ENCODE measurements at places on chromosomes 5 and 9.

- DNase-seq = no peak
Measured at GRCh38 chr9:546797-547223, 294.7 kb upstream of the DMRT1 start.

GRCh38 chr9:95808011-95808410, 67.5 kb upstream of the ERCC6L2 start:
- peak; percentile 84 for DNase-seq

DNA sequence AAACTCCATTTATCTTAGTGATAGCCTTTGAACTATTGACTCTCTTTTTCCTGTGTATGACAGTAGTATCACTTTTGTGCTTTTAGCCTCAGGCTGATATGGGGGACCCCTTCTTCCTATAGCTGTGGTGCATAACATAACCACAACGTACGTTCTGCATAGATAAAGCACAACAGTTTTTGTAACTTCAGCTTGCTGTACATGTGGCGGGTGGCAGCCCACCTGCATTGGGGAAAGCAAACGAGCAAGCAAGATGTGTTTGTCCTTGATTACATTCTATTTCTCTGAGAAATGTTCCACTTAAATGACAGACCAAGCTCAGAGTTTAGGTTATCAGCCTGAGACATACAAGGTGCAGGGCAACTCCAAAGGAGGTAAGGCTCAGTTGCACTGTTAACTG, 309.4 kb downstream of the KDM4C start:
- no peak for DNase-seq

DNA sequence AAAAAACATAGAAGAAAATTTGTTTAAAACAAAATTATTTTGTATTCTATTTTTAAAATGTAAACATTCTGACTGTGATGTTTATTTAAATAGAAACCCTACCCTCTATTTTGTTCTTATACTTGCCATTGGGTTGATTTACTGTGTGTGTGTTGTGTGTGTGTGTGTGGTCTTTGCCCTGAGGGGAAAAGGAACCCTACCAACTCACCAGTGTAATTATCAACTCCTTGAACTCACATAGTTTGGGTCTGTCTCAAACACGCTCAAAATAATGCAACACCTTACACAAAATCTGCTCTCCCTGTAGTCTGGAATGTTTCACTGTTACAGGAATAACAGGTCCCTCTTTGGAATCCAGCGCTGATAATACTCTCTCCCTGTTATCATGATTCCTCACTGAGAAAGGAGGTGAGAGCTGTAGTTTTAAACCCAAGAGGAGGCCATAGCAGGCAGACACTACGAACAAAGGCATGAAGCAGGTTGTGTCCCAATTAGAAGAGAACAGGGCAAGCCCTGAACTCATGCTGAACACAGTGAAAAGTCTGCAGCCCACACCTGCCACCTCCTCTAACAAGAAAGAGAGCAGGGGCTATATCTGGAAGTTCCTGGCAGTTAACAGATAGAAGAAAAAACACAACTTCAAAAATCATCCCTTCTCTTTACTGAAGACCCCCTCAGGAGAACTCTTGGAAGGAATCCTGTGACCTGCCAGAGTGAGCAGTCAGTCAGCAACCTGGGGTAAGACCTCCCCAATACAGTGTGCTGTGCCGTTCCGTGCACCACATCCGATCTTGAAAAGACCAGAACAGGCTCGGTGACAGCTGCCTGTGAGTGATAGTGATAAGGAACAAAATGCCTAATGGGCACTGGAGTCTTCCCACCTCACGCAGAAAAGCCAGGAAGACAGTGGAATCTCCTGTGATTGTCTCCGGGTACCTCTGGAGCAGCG, 608.1 kb upstream of the ADAMTS16 start:
- DNase-seq = no peak

DNA sequence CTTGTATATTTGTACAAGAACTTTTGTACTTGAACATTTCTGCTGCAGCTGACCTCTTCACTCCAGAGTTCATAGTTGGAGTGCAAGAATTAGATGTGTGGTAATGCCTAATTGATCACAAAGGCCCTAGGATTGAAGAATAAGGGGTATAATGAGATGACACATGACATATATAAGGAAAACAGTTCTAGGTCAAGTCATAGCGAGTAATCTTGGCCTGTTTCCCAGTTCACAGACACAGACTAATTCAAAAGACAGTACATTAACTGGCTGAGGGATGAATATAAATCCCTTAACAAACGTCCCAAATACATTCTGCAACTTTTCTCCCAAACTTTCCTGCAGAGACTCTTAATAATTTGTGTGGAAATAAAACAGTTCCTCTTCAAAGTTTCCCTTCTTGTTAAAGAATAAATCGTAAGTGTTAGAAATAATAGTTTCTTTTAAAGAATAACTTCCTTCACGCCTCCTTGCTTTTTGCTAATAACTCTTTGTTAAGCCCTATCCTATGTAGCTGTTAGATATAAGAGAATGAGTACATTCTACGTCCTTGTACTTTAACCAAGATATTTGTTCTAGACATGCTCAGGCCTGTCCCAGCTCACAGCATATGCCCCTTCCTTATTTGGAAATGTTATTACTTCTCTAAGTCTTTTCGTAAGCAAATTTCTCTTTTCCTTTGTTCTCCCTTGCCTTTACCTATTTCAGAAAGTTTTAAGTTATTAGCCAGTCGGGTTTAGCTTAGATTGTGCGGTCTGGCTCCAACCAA, 556.4 kb upstream of the CTNND2 start:
- no peak for DNase-seq

DNA sequence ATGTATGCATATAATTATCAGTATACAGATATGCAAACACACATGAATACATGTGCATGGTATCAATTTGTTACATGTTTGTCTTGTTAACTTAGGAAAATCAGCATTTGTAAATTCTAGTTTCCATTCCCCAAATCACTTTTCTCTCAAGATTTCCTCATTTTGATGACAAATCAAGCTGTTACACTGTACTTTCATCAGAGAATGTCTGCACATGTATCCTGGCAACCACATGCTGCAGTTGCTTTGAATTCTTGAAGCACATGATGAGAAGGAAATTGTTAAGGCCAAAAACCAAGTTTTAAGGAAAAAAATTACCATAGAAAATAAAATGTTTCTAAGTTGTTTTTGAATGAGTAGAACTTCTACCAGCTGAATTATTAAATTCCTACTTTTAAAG, 1834.5 kb downstream of the EFNA5 start:
- DNase-seq = no peak

DNA sequence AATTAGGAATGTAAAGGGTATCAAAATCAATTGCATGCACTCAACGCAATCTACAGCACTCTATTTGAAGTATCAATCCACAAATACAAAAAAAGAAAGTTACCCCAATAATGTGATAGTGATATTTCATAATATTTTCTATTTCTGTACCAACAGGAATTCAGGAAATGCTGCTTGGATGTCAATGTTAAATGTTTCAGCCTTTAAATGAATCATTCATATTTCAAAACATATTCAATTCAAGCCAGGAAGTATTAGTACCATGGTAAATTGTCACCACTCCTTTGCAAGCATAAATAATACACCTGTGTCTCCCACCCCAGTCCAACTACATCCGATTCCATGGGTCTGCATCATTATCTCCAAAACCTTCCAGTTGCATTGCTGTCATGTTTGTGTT, 1185.5 kb upstream of the CDH18 start:
- no peak for DNase-seq

DNA sequence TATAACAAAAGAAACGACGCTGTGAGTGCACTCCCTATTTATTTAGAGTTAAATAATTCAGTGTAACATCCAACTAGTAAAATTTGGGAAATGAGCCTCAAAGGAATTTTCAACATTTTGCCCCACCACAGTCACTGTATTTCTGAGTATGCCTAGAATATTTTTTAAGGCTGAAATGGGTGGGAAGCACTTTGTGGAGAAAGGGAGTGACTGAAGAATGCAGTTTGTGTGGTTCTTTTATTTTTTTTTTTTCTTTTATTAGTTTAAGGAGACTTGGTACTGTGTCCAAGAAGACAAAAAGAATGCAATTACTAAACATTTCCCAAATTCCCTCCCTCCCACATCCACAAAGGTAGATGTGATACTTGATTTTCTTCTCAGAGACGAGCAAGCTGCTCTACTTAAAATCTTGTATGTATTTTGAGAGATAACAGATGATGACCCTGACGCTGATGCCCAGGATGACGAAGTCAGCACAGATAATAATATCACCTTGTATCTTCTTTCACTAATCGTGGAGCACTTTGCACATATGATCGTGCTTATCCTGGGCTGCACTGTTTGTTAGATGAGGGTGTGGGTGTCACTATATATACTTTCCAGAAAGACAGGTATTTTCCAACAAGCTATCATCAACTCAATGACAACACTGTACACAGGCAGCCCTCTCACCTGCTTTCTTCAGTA, 586.3 kb downstream of the RAB3C start:
- DNase-seq = no peak

- DNase-seq = no peak
Measured at GRCh38 chr5:138944527-138945322, 69.6 kb upstream of the LRRTM2 start.

DNA sequence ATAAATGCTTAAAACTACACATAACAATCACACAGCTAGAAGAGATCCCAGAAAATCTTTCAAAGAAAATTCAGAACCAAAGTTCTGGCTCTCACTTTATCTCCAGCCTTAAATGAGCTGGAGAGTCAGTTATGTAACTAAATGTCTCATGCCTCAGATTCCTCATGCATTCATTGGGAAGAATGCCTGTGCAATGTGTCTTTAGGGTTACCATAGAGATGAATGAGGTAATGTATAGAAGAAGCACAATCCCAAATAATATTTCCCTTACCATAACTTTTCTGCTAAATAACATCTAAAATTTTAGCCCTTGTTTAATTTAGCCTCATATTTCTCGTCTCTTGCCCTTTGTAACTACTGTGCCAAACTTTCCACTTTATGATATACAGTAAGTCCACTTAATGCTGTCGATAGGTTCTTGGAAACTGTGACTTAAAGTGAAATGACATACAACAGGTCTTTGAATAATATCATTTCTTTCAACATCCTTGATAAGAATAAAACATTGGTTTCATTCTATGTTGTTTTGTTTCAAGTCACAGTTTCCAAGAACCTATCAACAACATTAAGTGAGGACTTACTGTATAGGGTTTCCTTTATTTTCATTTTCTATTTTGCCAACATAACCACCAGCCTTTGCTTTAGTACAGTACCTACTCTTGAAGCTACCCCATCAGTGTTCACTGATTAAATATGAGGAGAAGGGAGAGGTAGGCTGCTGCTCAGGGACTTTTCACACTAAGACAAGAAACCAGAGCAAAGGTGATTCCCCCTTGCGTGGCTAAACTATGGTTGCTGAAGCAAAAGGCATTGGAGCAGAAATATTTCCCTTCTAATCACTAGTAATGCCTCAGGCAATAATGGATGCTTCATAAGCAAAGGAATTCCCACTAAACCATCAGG, 295.7 kb upstream of the PTGER4 start:
- no peak for DNase-seq

DNA sequence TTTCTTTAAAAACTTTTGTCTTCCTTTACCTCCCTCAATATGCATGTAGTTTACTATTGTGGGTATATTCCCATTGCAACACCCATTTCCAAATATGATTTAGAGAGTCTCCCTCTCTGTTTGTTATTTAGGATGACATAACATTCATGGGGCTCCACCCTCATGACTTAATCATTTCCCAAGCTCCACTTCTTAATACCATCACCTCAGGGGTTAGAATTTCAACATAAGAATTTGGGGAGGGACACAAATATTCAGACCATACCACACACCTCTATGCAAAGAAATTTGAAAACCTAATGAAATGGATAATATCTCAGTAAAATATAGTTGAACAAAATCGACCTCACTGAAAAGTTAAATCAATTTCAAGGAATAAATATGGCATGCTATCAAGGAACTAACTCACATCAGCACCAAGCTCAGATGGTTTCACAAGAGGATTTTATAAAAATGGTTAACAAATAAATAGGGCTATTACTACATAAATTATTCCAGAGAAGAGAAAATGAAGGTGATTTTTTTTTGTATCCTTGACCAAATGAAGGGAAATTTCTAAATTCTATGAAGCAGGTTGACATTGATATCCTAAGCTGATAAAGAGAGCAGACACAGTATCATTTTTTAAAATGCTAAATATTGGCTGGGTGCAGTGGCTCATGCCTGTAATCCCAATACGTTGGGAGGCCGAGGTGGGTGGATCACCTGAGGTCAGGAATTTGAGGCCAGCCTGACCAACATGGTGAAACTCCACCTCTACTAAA, 20.2 kb upstream of the UBTD2 start:
- DNase-seq = no peak

DNA sequence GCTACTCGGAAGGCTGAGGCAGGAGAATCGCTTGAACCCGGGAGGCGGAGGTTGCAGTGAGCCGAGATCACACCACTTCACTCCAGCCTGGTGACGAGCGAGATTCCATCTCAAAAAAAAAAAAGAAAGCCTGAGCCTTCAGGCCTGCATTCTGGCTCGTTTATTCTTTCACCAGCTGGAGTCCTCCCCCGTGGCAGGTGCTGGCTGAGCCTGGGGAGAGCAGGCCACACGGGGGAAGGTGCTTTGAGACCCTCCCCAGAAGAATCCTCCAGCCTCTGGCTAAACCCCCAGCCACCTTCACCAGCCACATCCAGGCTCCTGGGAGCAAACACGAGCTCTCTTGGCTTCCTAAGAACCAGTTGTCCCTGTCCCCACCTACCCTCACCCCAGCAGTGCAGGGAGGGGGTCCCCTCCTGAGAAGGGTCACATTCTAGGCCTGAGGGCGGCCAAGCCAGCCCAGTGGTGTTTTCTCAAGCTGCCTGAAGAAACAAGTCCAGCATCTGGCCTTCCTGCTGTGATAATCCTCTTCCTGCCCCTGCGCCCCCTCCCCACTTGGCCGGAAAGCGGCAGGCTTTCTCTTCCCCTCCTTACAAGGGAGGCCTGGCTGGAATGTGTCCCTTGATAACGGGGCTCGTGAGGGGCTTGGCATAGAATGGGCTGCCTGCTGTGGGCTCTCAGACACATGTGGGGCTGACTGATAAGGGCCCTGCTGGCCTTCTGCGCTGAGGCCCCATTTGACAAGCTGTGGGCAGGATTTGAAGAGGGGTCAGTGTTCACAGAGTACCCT, 41.5 kb downstream of the PLPP7 start:
- no peak for DNase-seq

- no peak for DNase-seq
Measured at GRCh38 chr5:128763321-128763720, 202.0 kb upstream of the SLC27A6 start.

DNA sequence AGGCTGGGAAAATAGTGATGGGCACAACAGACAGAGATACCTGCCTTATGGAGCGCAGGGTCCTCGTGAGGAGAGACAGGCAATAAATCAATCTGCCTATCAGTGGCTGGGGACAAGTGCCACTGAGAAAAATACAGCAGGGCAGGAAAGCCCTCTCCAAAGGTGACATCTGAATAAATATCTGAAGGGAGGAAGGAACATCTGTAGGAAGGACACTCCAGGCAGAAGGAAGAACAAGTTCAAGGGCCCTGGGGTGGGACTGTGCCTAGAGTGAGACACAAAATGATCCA, 53.7 kb upstream of the SLC25A51 start:
- no peak for DNase-seq

DNA sequence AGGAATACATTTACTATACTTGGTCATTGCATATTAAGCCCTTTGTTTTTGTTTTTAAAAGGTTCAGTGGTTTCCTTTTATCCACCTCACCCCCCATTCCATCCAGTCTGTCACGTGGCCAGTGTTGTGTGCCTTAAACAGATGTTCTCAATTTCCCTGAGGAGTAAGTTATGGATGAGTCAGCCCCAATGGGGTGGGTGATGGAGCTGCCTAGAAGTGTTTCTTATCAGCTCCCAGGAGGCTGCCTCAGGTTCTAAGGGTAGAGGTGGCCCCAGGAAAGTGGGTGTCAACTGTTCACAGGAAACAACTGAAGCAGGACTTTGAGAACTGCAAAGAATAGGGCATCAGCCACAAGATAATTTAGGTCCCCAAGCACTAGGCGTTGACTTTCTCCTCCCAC, 41.1 kb downstream of the ACTBL2 start:
- peak; percentile 54 for DNase-seq

All from COLO829 (cell line).